ENCODE measurements at places on chromosomes 1 and 21. TPM values are rescaled to one million over a fixed set of nuclear protein-coding genes. Genes with fewer than 3 reads are reported as not detected.

The MYBPH gene
- not detected for total RNA-seq

The OR2T35 gene
- not detected for total RNA-seq

DNA sequence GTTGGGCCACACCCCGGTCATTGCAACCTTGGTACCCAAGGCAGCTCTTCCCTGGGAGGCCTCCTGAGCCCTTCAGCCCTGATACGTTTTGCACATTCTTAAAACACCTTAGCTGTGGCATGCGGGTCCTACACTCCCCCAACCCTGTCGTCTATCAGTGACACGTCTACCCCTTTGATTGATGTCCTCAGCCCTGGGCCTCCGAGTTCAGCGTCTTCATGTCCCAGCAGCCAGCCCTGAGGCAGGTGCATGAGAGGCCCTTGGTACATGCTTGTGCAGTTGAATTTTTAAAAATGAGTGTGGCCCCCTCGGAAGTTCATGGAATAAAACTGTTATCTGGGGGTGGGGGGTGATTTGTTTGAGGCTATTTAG, 38.9 kb upstream of the ADARB1 start:
- no peaks in the 10 kb centered on the region for H3K36me3 ChIP-seq
- no peak overlapping the region for H3K4me3 ChIP-seq
- DNase-seq, result peak; percentile 31
- H3K4me1 ChIP-seq, result no peaks in the 10 kb centered on the region
- no peak overlapping the region for H3K27ac ChIP-seq

DNA sequence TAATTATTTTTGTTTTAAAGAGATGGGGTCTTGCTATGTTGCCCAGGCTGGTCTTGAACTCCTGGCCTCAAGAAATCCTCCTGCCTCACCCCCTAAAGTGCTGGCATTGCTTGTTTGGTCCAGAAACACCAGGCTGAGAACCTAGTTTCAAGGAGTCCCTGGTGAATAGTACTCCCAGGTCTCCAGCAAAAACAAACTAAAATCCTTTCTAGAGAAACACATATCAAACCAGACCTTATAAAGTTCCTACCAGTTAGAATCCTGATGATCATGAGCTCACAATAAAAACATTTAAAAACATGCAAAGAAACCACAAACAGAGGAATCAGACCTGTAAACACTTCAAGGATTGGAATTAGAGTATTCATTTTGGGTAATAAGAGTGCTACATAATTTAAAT, 34.4 kb upstream of the PADI1 start:
- no peaks in the 10 kb centered on the region for H3K27me3 ChIP-seq
- no peaks in the 10 kb centered on the region for H3K36me3 ChIP-seq
- no peak overlapping the region for H3K27ac ChIP-seq
- H3K4me1 ChIP-seq, result no peaks in the 10 kb centered on the region
- no peak for DNase-seq

DNA sequence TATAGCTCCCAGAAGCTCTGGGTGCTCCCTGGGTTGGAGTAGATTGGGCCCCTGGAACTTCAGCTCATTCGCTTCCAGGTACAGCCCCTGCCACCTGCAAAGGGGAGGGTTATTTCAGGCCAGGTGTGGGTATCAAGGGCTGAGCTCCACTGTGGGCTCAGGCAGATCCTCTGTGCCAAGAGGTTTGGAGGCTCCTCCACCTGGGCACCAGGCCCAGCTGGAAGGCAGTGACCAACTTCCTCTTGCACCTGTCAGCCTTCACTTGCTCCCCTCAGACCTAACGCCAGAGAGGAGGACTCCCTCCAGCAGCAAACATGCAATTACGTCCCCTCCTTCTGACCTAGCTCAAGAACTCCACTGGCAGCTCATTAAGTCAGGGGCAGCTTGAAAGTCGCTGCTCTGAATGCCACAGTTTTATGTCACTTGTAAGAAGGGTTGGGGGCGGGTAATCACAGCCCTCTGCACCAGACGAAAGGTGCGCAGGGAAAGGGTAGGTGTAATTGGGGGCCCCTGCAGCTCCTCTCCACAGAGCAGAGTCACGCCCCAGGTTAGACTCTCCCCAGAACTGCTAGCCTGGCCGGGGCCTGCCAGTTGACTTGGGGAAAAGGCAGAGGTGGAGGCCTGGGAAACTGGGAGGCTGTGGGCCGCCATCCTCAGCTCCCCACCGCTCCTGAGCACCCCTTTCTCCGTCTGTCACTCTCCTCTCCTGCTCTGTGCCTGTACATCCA, 125.0 kb upstream of the TMPRSS2 start:
- H3K36me3 ChIP-seq, result no peaks in the 10 kb centered on the region
- DNase-seq, result no peak

The SH2D5 gene
- total RNA-seq, result 0.39 TPM

DNA sequence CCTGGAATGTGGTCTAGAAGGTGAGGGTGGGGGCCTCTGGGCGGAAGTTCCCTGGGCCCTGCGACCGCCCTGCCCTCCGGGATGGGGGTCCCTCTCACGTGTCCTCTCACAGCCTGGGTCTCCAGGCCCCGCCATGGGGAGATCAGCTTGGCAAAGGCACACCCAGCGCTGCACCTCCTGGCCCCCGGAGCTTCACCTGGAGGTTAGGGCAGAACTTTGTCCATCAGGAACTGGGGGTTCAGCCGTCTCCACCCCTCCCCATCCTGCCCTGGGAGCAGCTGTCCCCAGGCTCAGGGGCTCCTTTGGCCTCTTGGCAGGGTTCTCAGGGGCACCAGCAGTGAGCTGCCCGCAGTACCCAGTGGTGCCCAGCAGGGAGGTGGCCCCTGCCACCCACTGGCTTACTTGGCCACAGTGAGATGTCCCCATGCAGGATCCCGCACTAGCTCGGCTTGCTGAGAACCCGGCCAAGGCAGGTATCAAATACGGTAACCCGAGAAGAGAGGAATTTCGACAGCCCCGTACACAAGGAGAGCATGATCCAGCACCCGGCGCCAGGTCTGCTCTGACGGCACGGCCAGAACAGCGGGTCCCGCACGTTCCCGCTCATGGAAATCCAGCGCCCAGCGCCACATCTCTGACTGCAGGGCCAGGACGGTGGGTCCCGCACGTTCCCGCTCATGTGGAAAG, 36.7 kb downstream of the RRP1 start:
- no peak overlapping the region for H3K27ac ChIP-seq
- no peaks in the 10 kb centered on the region for H3K4me1 ChIP-seq
- no peak overlapping the region for H3K4me3 ChIP-seq
- DNase-seq, result peak; percentile 44

The PRAMEF15 gene
- not detected for total RNA-seq

- H3K27me3 ChIP-seq, result no peaks in the 10 kb centered on the region
- peak overlapping the region; percentile 88 for H3K27ac ChIP-seq
- H3K36me3 ChIP-seq, result no peaks in the 10 kb centered on the region
- H3K4me1 ChIP-seq, result no peaks in the 10 kb centered on the region
These were observed 433 bp downstream of the TMEM200B start for GRCh38 chr1:29123053-29123886.

GRCh38 chr21:35189077-35189863, 140.2 kb upstream of the RUNX1 start:
- no peaks in the 10 kb centered on the region for H3K27me3 ChIP-seq
- H3K27ac ChIP-seq, result no peak overlapping the region
- no peak for DNase-seq
- no peaks in the 10 kb centered on the region for H3K4me1 ChIP-seq

The PLXNA2 gene
- 33.3 TPM for total RNA-seq

DNA sequence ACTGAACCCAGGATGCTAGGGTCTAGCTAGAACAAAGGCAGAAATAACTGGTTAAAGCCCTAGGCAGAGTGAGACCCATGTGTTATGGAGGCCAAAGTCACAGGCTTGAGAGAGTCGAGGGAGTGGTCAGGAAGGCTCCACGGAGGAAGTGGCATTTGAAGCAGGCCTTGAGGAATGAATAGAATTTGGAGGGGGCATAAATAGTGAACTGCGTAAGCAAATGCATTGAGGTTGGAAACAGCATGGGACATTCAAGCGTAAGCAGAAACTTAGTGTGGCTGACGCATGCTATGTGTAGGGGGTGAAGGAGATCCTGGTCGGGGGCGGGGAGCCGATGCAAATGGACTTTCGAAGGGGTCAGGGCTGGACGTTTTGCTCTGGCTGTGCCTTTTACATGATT, 11.5 kb downstream of the AZIN2 start:
- DNase-seq, result no peak
- H3K4me3 ChIP-seq, result no peak overlapping the region
- H3K36me3 ChIP-seq, result no peaks in the 10 kb centered on the region

DNA sequence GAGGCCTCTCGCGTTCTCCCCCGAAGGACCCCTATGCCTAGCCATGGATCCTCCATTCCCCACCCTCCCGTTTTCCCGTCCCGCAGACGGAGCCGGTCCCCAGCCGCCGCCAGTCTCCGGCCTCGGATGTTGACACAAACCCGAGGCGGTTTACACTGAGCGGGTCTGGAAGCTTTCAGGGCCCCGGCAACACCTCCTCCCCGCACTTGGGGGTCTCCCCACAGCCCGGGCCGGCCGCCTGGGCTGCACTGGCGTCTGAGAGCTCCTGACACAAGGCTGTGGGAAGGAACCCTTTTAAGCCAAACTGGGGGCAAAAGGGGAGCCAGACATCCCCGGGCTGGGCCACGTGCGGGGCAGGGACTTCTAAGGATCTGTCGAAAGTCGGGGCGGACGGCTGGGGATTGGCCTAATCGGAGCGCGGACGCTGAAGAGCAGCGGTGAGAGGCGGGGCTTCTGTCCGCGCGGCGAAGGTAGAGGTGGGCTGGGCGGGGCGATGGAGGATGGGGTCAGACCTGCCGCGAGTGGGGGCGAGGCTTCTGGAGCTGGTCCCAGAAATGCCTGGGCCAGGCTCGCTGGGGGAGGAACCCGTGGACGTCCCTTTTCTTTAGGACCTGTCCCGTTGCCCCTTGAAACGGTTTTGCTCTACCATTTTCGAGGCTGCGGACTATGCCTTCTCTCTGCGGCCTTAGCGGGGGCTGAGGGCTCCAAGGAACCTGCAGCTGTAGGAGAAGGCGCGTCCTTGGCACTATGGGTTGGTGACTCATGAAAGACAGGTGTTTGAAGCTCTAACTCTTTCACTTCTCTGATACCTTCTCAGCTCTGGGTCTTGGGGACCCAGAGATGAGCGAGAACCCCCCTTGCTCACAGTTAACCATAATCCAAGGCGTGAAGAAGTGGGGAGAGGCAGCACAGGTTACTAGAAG, 1.2 kb upstream of the HPCAL4 start:
- DNase-seq, result no peak
- no peaks in the 10 kb centered on the region for H3K4me1 ChIP-seq
- H3K27ac ChIP-seq, result no peak overlapping the region
- H3K27me3 ChIP-seq, result no peaks in the 10 kb centered on the region
- no peak overlapping the region for H3K4me3 ChIP-seq
- no peaks in the 10 kb centered on the region for H3K36me3 ChIP-seq

- no peaks in the 10 kb centered on the region for H3K4me1 ChIP-seq
- DNase-seq, result no peak
- H3K36me3 ChIP-seq, result no peaks in the 10 kb centered on the region
- no peak overlapping the region for H3K4me3 ChIP-seq
These were observed 8.7 kb downstream of the CD247 start for GRCh38 chr1:167509587-167509986.

All from aorta (tissue), 5 donors.